ENCODE measurements at places on chromosomes 12 and 14.

DNA sequence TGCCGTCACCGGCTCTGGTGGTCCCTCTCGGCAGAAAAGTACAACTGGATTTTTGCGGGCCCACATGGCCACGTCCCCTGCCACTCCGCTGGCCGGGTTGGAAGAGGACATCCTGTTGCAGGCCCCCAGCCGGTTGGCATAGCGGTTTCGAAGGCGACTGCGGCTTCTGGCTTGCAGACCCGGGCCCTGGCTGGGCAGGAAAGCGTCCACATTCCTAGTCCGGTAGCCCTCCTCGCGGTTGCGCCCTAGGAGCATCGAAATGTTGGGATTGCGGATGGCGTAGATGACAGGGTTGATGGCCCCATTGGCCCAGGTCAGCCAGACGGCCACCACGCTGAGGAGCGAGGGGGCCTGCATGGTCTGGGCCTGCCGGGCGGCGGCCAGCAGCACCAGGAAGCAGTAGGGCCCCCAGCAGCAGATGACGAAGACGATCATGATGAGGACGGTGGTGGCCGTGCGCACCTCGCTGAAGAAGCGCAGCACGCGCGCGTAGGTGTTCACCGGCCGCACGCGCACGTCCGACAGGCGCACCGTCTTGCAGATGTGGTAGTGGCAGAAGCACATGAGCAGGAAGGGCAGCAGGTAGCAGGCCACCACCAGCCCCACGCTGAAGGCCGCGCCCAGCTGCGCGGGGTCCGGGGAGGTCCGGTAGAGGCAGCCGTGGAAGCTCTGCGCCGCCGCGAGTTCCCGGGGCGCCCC lies 1.2 kb downstream of the GPR135 start:
- peak; percentile 52 for DNase-seq

- DNase-seq = no peak
These were observed 78.6 kb downstream of the KCNK13 start for GRCh38 chr14:90140298-90140955.

GRCh38 chr12:95446506-95446900 lies 27.4 kb upstream of the METAP2 start:
- no peak for DNase-seq

GRCh38 chr14:47596860-47597259 lies 78.5 kb downstream of the MDGA2 start:
- no peak for DNase-seq

DNA sequence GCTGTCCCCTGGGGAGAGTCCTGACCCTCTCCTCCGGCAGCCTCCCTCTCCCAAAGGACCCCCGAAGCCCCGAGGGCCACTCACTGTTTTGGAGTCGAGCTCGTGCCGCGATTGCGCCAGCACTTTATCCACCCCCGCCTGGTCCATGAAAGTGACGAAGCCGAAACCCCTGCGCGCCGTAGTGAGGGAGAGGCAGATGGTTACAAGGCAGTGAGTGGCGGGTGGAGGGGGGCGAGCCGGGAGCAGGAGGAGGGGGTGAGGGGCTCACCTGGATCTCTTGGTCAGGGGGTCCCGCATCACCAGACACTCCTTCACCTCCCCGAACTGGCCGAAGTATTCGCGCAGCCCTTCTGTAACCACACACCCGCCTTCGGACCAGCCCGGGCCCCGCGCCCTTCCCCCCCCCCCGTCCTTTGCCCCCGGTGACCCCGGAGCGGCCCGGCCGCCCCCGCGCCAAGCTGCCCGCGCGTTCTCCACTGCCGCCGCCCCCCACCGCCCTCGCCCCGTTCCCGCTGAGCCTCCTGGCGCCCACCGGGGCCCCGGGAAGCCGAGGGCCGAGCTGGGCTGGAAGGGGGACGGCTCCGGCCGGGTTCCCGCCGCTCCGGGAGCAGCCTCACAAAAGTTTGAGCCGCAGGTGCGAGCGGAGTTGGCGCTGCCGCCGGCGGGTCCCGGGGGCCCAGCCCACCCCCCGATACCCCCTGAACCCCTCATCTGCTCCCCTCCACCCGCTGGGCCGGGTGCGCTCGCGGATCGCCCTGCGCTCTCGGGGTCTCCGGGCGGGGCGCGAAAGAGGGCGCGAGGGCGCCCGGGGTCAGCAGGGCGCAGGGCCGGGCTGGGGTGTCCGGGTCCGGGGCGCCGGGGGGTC lies 808 bp downstream of the MSI1 start:
- peak; percentile 51 for DNase-seq

GRCh38 chr12:124901003-124901402 lies 13.4 kb downstream of the UBC start:
- no peak for DNase-seq

- no peak for DNase-seq
These were observed 11.9 kb downstream of the GPR68 start for GRCh38 chr14:91232603-91233002.

GRCh38 chr12:1212526-1212925 lies 221.5 kb downstream of the ERC1 start:
- DNase-seq = no peak

GRCh38 chr12:76264611-76265012 lies 83.6 kb downstream of the BBS10 start:
- no peak for DNase-seq

DNA sequence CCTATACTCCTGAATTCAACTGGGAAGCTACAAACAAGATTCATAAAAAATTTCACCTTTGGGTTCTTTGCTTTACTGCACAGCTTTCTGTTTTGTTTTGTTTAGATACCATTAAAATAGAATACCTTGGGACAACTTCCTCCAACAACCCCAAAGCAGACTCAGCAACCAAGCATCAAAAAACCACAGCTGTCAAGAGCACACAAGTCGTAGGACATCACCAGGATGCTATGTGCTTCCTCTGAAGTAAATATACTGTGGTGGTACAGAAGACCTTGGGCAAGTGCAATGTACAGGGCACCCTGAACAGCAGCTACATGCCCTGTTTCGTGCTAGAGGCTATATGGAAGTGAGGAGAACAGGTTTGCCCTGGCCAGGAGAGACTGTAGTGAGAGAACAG lies 359.3 kb downstream of the BCL11B start:
- DNase-seq = no peak

- no peak for DNase-seq
These were observed 13.9 kb upstream of the DNAH10 start for GRCh38 chr12:123748161-123748560.

DNA sequence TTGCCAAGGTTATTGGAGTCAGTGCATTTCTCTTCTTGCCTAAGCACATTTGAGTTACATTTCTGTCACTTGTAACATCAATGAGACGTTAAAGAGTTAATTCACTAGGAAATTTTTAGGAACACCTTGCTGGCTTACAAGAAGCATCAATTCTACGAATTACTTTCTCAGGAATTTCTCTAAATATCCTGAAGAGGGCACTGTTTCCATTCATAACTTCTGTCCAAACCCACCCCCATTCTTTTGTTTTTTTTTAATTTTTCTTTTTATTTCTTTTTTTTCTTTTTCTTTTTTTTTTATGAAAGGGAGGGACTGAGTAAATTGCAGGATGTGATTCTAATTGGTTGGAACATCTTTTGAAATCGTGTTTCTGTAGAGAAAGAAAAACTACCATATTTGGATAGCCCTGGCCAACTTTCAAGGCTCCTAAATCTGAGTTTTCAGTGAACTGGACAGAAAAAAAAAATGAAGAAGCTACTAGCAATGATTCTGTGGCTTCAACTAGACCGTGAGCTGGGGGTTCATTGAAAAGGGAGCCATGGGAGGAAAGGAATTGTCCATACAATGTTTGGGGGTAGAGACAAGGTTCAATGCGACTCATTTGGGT lies 285.3 kb downstream of the DAD1 start:
- no peak for DNase-seq

DNA sequence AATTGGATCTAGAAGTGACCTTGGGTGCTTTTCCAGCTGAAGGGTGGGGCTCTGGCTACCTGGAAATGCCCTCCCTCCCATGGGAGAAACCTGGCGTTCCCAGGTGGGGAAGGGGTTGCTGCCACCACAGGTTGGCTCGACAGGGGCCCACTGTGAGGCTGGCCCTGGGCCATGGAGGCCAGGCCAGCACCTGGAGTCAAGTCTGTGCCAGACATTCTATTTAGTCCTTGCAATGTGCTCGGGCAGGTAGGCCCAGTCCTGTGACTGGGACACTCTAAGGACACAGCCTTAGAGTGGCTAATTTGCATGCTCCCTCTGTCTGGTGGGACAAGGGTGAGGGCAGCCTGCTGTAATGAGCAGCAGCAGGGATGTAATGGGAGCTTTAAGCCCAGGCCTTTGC lies 11.9 kb downstream of the VRTN start:
- no peak for DNase-seq

DNA sequence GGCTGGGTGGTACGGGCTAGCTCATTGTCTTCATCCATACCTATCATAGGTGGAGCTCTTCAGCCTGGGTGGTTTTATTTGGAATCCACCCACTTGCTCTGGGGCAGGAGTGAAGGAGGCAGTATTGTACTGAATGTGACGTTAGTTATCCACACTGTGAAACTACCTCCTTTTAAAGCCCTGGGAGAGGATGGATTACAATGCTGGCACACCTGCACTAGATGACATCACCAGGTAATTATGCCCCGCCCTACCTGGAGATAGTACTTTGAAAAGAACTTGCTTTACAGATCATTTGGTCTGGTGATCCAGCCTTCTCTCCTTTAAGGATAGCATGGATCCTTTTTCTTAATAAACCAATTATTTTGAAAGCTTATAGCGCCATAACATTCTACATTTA lies 78.0 kb downstream of the B4GALNT3 start:
- DNase-seq = no peak

DNA sequence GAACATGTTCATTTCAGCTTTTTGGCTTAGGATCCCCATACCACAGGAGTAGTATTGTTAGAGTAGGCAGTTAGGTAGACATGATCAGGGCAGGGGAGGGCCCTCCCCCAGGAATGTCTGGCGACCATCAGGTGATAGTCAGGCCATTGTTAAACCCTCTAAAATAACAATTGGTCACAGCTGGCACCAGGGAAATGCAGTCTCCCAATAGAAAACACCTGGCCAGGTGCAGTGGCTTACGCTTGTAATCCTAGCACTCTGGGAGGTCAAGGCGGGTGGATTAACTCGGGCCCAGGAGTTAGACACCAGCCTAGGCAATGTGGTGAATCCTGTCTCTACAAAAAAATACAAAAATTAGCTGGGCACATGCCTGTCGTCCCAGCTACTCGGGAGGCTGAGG lies 187.1 kb downstream of the MON2 start:
- no peak for DNase-seq

DNA sequence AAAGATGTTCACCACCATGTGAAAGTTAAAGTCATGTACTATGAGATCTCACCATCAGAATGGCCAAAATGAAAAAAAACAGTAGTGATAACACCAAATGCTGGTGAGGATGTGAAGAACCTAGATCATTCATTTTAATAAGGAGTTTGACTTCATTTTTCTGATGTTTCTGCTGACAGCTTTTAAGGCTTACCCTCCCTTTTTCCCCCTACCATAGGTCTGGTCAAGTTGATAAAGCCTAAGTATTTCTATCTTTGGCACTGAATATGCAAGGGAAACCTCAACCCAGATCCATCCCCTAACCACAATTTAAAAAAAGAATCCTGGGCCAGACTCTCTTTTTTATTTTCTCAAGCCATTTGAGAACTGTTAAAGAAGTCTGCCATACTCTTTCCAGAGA lies 689.6 kb upstream of the FOXG1 start:
- DNase-seq = no peak

GRCh38 chr12:58764100-58764953 lies 156.0 kb downstream of the LRIG3 start:
- DNase-seq = no peak

- DNase-seq = no peak
These were observed 46.7 kb upstream of the EVL start for GRCh38 chr14:100018482-100018881.

DNA sequence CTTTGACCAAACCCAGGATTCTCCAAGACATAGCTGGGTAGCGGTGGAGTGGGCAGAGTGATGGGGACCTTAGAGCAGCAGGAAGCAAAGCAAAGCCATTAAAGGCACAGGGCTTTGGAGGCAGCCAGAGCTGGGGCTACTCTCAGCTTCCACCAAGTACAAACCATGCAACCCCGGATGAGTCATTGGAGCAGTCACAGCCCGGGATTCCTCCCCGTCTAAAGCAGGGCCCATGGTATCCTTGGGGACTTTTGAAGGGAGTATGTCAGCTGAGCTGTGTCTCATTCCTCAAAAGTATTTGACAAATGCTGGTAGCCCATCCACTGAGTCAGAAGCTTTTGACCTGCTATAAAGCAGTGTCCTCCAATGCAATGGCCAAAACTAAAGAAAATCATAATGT lies 9.7 kb upstream of the IFI27 start:
- DNase-seq = no peak

DNA sequence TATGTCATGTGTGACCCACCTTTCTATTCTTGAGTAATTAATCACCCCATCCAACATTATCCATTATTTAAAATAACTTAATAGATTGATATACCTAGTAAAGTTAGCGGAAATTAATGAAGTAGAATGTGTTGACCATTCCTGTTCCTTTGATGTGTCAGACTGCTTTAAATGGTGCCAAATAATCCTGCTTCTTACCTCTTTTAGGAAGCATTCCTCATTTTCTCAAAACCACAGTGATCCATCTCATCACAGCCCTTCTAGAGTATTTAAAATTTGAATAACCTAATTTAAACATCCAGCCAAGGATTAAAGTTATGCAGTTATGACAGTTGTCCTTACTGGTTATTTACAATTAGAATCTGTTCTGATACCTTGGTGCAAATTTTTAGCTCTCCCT lies 6.9 kb downstream of the MGAT4C start:
- DNase-seq = no peak

GRCh38 chr12:19052689-19053088 lies 76.8 kb upstream of the PLEKHA5 start:
- no peak for DNase-seq

DNA sequence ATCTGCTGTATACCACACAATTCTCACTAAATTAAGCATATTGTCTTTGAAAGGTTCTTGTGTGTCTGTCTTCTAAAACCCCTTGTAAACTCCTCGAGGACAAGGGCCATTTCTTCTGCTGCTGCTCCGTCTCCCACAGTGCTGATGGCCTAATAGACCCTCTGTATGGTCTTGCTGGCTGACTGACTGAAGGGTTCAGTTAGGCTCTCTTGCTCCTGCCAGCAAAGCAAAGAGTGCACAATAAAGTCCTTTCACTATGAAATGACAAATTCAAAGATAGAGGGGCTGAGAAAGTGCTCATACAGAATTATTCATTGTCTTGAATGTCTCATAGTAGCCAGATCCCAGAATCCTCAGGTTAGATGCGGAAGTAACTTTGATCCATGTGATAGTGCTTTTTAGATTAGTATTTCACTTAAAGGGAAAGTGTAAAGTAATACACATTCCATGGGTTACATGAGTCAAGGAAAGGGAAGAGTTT lies 14.2 kb upstream of the RIOX1 start:
- no peak for DNase-seq

- no peak for DNase-seq
These were observed 78.0 kb upstream of the TTC7B start for GRCh38 chr14:90894241-90894640.

DNA sequence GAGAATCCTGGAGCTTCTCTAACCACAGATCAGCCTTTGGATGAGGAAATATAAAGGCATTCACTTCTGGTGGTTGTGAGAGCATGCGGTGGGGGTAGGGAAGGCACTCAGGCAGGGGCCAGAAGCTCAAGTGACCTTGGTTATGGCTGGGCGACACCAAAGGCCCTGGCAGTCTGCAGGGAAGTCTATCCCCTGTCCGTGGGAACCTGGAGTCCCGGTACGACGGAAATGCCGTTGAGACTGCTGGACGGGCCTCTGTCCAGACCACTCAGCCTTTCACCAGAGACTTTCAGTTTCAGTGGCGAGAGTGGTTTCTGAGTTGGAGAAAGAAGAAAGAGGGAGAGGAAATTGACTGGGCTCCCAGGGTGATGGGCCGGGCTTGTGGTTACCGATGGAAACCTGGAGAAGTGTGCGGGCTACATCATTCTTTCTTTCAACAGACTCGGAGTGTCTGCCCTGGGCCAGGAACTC lies 20.9 kb downstream of the ISCA2 start:
- no peak for DNase-seq

- DNase-seq = no peak
These were observed 903.6 kb upstream of the TMEM132C start for GRCh38 chr12:127363392-127363791.

Data from activated T-cell treated with anti-CD3 and anti-CD28 coated beads, Interleukin-2, amount 50 U/mL, for 72 hours (primary cell).